ENCODE measurements at places on chromosomes 5 and 9.

DNA sequence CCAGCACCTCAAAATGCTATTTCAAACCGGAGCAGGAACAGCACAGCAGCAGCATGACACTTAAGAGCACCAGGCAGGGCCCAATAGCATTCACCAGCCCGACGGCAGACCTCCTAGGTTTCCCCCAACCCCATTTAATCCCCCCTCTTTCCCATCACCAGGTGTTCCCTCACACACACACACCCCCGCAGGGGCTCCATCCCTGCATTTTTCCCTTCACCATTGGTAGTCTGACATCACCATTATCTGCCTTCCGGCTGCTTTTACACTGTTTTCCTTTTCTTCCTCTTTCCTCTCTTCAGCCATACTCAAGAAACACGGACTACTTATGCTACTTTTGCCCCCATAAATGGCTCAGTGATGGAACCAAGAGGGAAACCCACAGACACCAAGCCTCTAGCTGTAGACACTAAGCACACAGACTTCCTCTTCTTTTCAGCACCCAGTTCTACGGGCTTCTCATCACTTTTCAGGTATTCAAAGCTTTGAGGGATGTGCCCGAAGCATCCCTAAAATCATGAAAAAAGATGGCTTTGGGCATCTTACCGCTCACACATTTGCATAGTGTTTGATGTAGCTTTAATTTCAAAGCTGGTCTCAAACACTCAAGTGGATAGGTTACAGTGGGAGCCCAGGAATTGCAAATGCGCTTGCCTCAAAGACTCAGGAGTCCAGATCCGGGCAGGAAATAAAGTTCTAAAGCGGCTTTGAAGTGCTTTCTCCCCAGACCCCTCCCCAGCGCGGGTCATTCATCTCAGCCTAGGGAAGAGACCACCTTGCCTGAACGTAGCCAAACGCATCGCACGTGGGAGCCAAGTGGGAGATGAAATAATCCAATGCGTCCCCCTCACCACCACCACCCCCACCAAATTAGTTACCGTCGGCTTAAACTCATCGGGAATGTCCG, 141.5 kb downstream of the TSSK1B start:
- DNase-seq: no peak

- no peak for DNase-seq
Measured at GRCh38 chr9:92618633-92619225, 51.2 kb downstream of the IPPK start.

DNA sequence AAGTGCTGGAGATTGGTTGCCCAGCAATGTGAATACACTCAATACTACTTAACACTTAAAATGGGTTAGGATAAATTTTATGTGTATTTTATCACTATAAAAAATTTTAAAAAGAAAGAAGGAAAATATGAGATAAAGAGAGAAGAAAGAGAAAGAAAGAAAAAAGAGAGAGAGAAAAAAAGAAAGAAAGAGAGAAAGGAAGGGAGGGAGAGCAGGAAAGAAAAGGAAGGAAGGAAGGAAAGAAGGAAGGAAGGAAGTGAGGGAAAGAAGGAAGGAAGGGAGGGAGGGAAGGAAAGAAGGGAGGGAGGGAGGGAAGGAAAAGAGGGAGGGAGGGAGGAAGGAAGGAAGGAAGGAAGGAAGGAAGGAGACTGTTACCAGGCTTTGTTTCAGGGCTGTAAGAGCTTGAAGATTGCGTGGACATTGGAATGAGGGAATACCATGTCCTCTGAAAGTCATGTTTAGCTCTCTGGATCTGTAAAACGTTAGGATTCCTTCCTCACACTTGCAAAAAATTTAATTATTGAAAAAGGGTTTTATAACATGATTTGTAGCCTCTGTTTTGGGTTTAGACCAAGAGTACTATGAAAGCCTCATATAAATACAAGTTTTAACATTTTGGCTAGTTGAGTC, 152.3 kb upstream of the DAP start:
- no peak for DNase-seq

DNA sequence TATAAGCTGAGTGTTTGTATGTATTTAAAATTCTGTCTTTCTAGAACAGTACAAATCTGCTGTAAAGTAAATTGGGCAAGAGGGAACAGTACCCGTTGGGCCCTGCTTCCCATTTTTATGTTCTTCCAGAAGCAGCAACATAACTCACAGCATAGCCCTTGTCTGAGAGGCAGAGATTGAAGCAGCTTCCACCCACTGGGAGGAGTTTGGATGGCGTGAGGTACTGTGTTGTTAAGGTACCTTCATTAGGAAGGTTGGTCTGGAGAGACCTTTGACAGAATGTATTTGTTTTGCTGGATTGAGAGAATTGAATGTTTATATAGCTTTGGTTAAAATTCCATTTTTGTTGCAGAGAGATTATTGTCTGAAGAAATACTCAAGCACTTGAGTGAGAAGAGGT, 24.8 kb downstream of the RAI14 start:
- no peak for DNase-seq

- DNase-seq: no peak
Measured at GRCh38 chr9:87497604-87498045, at the start of gene DAPK1. Gene DAPK1, plus strand, starts transcription at chr9:87497867. Its CDS starts 1,211 bp downstream, at chr9:87499078.

- DNase-seq: no peak
Measured at GRCh38 chr9:110447476-110447875, 109.8 kb upstream of the TXNDC8 start.

- no peak for DNase-seq
Measured at GRCh38 chr5:116438979-116439554, 135.6 kb downstream of the SEMA6A start.

DNA sequence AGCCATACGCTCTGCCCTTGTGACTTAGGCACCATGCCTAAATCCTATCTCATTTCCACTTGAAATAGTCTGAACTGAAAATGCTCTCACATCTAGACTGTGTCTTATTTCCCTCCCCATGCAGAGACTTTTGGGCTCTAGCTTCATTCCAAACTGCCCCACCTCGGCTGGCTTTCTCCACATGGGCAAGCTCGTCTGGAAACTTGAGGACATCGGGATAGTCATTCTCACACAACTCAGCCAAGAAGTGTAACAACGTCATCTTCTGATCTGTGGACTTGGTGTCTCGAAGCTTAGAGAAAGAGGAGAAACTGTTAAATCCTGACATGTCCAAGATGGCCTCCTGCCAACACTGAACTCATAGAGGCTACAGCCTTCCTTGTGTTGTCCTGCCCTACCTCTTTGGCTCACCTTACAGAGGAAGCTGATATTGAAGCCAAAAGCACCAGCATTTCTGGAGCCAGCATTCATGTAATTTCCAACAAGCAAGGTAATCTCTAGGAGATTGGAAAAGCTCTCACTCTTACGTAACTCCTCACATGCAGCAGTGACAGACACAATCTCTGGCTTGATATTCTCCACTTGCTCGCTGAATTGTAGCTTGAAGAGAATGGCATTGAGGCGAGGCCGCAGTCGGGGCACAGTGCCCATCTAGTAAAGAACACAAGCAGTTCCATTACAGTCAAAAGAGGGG, 39.6 kb downstream of the PCDHGC5 start:
- no peak for DNase-seq

DNA sequence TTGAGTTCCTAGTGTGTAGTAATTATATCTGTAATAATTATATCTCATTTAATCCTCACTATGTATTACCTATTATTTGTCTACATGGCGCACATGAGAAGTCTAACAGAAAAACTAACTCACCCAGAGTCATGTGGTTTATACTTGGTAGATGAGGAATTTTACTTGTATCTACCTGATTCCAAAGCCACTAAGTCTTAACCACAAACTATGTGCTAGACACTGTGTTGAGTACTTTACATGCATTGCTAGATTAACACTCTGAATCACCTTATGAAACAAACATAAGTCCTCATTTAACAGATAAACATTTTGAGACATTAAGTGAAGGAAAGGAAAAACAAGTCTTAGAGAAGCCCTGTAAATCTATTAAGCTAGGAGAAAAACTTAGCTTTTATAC, 404.8 kb downstream of the TLR4 start:
- DNase-seq: no peak

All from stimulated activated CD4-positive, alpha-beta T cell treated with anti-CD3 and anti-CD28 coated beads, TNF-alpha, amount 100 ng/mL, for 4 hours (primary cell).